ENCODE measurements at places on chromosomes 12 and 14.

DNA sequence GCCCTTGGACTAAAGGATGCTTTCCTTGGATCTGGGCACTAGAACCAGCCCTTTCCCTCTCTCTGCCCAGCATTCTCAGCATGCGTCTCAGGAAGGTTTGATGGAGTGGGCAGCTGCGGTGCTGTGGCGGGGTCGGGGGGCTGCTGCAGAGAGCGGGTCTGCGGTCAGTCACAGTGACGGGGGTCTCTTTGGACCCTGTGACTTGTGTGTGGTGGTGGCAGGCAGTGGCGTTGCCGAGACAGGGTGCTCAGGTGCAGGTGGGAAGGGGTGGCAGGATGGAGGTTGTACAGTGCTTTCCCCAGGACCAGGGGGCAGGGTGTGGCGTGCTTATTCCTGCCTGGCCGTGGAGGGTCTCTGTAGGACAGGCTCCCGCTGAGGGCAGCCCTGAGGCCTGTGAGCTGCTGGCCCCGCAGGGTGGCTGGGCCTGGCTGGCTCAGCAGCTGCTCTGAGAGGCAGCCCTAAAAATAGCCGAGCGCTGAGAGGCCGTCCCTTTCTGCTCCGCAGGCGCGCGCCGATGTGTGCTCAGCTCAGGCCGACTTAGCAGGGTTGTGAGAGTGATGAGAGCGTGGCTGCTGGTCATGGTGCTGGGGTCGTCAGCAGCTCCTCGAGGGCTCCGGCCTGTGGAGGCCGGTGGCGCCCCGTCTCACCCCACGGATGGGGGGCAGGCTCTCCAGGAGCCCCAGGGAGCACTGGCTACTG is 9.7 kb downstream of the PACS2 start:
- no peak for DNase-seq

GRCh38 chr14:101076451-101077198 is 173.1 kb upstream of the RTL1 start:
- DNase-seq = no peak

DNA sequence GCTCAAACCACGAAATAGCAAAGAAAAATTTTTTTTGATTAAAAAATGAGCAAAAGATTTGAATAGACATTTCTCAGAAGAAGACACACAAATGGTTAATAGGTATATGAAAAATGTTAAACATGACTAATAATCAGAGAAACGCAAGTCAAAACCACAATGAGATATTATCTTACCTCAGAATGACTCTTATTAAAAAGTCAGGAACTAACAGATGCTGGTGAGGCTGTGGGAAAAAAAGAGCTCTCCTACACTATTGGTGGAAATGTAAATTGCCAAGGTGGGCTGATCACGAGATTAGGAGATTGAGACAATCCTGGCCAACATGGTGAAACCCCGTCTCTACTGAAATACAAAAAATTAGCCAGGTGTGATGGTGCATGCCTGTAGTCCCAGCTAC is 315.5 kb upstream of the FLRT2 start:
- DNase-seq = no peak

DNA sequence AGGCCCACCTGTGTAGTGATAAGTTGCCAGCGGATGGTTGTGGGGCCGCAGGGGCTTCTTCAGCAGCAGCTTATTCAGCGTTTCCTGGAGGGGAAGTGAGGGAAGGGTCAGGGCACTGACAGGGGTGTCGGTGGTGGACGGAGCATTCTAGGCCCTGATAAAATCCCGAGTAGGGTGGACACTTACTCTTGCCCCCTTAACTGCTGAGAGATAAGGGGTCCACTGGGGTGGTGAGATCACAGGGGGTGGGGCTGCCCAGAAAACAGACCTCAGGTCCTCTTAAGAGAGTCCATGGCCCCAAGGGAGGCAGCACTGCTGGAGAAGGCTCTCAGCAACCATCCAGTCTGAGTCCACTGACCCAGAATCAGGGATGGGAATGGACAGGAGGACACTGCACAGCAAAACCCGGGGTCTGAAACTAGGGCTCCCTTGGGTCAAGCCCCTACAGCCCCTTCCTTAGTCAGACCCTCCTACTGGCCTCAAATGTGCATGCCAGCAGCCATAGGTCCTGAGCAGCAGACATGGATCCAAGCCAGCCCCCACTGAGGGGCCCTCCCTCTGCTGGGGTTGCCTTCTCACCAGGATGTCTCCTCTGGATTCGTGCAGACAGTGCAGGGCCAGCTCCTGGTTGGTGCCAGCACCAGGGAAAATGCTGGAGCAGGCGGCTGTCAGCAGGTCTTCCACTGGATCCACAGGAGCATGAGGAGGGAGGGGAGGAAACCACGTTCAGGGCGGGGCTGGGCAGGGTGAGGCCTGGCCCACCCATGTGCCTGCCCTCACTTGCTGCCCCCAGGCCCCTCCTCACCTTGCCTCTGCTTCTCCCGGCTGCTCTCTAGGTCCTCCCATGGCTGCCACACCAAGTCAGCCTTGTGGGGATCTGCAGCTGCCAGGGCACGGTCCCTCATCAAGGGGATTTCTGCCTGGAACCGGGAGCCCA is 12.1 kb upstream of the PNMA1 start:
- no peak for DNase-seq

- no peak for DNase-seq
Measured at GRCh38 chr12:26122061-26122680, 2.7 kb downstream of the BHLHE41 start.

DNA sequence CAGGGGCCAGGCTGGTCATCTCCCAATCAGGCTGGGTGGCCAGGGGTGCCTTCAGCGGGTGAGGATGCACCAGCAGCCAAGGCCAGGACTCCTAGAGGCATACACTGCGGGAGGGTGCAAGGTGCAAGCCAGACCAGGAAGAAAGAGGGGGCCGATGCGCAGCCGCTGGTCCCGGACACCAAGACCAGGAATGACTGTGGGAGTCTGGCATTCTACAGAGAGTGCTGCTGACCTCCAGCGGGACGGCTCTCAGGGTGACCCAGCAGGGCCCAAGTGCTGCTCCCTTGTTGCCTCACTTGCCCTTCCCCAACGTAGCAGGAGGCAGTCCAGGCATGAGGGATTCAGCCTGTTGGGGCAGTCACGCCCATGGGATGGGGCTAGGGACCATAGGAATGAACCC is 35.8 kb downstream of the DEGS2 start:
- no peak for DNase-seq

DNA sequence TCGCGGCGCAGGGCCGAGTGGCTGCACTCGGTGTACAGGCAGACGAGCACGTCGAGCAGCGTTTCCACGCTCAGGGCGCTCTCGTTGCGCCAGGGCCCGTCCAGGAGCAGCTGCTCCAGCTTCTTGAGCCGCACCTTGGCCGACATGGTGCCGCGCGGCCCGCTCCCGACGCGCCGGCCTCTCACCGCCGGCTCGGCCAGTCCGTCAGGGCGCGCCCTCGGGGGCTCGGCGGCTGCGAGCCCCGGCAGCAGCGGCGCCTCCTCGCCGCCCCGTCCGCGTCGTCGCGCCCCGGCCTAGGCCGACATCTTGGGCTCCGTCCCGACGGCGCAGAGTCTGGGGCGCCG is 349 bp downstream of the CDC42BPB start:
- no peak for DNase-seq

DNA sequence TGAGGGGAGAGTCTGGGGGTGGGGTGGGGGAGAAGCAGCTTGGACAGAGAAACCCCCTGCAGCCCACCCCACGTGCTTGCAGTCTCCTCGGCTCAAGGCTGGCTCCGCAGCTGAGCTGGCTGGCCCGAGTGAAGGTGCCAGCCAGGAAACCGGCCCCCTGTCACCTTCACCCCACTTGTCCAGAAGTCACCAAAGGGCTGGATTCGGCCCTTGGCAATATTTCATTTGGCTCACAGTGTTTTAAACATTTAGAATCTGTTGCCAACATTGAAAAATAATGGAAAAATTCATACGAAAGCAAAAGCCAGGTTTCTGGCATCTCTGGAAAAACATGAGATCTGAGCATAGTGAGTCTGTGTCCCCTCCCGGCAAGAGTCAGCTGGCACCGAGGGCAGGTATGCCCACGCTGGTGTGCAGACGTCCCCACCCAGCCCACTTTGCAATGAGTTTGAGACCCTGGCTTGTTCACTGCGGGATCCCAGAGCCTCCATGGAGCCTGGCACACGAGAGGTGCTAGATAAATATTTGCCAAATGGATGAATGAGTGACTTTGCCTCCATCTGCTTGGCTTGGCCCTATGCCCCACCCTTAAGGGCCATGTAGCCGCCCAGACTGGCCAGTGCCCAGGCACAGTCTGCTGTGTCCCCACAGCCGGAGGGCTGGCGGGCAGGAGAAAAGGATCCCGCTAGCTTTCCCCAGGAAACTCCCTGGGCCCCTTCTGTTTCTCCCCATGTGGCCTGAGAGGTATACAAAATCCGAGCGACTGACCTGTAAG is 18.2 kb downstream of the MSI1 start:
- DNase-seq = no peak

DNA sequence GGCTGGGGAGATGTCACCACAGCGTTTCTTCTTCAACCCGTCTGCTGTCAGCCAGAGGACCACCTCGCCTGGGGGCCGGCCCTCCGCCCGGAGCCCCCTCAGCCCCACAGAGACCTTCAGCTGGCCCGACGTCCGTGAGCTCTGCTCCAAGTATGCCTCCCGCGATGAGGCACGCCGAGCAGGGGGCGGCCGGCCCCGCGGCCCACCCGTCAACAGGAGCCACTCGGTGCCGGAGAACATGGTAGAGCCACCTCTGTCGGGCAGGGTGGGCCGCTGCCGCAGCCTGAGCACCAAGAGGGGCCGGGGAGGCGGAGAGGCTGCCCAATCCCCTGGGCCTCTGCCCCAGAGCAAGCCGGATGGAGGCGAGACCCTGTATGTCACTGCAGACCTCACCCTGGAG is 38.8 kb downstream of the PLEKHG3 start:
- DNase-seq = no peak

DNA sequence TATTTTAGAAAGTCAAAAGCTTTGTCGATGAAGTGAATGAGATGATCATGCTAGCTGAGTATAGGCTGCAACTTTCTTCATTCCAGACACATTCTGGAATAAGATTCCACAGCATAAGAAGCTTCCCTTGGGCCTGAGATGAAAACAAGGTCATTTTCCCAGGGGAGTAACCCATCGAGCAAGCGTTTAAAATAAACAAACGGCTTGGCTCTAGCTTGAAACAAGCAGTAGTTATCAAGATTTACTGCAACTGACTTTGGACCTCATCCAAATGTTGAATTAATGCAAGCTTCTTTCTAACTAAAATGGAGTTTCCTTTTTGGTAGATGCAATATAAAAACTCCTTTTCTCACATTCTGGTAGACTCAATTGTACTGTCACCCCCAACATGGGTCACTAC is 23.0 kb downstream of the KCNJ8 start:
- DNase-seq = no peak
